EL (cell line): ENCODE measurements at places on chromosomes 12 and 14.
A peak's percentile ranks its signal among the peaks of the same experiment; 100 is the strongest.

DNA sequence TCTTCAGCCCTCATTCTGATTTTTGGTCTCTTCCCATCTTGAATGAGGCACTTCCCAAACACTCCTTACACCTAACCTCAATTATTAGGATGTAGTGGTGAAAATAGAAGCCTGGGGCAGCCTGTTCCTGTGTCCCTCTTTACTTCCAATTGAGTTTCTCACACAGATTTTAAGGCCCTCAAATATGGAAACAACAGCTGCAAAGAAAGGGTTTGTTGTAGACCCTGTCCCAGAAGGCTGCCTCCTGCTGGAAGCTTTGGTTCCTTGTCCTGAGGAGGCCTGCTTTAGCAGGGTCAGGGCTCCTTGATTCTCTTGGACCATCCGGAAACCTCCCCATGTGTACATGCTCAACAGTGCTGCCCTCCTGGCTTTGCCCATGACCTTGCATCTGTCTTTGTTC is 101.3 kb downstream of the TGFB3 start:
- no peak for DNase-seq

DNA sequence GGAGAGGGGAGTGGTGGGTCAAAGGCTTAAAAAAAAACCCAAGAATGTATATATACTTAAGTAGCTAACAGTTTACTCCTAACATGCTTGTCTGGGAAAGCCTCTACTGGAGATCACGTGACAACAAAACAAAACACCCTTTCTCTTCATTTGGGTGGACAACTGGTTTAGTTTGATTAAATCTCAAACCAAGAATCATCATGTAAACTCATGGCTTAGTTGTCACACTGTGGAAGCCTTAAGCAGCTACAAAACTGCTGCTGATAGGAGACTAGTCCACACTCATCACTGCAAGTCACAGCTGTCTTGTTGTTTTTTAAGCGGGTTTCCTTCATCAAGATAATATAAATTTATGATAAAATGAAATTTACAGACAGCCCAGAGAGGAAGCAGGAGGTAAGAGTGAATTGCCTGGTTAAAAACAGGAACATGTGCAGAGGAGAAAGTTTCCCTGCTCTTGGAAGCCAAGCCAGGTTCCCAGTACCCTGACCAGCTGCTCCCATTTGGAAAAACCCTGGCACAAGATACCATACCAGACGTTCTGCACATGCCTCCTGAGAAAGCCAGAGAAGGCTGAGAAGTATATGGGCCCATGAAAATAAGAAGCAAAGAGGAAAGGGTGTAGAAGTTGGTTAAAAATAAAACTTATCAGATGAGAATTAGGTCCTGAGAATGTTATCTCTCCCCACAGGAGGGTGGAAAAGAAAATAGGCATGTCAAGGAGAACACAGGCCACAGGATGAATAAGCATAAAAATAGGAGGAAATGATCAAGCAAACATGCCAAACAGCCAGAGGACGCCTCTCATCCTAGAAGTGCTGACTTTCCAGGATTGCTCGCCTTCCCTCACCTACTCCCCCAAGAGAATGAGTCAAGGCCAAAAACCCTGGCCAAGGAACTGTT is 34.0 kb downstream of the EGLN3 start:
- peak; percentile 4 for DNase-seq

- no peak for DNase-seq
Measured at GRCh38 chr12:123149501-123150274, 1.2 kb downstream of the PITPNM2 start.

- peak; percentile 60 for DNase-seq
Measured at GRCh38 chr12:58452546-58452945, 467.8 kb downstream of the LRIG3 start.

GRCh38 chr12:40254455-40255085 is 29.8 kb downstream of the LRRK2 start:
- no peak for DNase-seq

GRCh38 chr14:56760164-56760914 is 49.9 kb downstream of the OTX2 start:
- DNase-seq, result no peak

DNA sequence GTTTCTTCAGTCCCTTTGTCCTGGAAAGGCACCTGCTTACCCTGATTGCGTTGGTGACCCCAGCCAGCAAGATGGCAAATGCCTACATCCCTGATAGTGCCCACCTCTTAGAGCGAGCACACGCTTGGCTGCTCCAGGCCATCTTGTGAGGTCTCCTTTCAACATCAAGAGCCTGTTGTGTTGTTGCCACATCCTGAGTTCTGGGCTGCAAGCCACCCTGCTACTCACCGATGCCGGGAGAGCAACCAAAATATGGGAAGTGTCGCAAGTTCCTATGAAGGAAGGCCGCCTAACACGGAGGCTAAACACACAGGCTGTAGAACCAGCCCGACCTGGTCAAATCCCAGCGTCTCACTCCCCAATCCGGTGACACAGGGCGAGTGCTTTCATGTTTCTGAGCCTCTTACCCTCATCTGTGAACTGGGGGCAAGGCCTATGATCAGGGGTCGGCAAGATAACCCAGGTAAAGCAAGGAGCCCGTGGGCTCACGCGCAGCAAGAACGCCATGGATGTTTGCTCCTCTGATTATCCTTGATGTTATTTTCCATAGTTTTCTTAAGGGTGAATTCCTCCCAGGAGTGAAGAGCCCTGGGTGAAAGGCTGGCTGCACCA is 98.4 kb downstream of the LGMN start:
- no peak for DNase-seq

- no peak for DNase-seq
Measured at GRCh38 chr12:129863938-129864337, 39.9 kb downstream of the TMEM132D start.

DNA sequence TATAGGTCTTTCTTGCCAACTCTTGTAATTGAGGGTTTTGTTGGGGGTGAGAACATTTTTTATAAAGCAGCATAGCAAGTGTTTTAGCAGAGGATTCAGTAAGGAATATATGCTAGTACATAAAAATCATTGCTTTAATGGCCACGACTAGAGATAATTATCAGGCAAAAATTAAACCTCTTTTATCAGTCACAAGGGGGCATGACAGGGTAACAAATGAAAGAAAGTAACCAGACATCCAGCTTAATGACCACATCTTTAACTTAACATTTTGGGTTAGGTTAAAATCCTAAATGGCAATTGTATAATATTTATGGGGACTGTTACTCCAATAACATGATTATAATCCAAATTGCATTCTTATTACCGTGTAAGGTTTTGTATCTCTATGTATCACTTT is 119.6 kb downstream of the LRRIQ1 start:
- DNase-seq, result peak; percentile 1

DNA sequence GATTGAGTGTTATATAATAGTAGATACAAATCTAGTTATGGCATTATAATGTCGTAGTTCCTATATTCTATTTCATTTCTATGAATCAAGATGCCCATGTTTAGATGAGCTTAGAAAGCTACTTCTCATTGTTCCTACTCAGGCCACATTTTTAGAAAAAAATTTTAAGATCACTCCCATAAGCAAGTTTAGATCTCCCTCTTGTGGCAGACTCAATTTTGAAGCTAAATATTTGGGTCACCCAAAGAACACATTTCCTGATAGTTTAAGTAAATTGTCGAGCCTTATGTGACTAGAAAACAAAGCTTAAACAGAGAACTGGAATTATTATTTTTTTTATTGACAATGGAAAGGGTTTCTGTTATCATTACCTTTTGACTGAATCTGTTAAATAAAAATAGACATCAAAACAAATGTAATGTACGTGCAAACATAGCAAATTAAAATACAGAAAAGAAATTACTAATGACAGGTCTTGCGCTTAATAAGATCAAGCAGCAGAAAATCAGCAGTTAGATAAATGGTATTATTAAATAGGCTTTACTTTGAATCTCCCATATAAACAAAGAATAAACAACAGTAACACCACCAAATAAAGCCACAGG is 180.2 kb downstream of the ACSS3 start:
- peak; percentile 52 for DNase-seq

DNA sequence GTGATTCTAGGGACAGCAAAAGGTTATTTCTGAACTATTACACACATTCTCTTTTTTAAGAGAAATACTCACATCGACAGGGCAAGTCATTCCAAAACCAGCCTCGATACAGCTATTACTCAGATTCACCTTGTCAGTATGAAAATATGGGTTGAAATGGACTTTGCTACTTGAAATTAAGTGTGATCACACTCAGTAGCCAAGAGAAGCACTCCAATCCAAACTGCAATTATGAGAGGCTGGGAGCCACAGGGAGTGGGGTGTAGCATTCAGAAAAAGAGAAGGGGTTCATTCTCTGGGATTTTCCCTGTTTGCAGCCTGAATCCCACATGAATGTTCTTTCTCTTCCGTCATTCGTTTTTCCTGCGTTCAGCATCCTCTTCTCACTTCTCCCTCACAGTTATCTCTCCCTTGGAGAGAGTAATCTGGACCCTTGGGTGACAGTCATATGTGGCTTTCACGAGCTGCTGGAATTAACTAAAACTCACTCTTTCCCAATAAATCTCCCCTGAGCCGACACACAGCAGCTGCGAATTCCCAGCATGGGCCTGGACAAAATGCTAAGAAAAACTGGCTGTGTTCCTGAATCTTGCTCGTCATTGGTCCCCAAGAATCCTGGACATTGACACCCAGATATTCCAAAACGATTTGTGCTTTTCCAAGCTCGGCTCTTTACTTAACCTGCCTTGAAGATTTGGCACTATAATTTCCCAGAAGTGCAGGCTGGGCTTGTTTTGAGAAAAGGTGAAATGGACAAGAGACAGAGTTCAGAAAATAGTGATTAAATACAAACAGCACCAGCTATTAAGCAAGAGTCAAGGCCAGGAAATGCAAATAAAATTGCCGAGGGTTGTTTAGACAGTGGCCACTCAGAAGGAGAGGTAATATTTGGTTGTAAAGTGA is 199.5 kb upstream of the PLEKHG7 start:
- DNase-seq, result no peak

DNA sequence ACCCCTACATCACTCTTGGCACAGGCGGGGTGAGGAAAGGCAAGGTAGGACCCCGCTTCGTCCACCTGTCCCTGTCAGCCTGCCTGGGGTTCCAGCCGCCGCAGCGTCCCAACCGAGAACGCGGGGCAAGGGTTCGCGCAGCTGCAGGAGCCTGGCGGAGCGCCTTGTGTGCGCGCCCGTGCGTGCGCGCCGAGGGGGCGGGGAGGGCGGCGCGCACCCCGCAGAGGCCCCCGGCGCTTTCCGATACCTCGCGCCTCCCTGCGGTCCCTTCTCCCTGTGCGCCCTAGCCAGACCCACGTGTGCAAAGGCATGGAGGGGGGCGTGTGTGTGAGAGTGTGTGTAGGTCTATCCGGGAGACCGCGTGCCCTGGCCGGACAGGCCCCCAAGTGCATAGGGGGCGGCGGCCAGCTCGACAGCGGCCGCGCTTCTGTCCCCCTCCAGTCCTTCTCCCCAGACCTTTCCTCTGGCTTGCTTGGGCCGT is 122.4 kb downstream of the TSPAN9 start:
- peak; percentile 38 for DNase-seq

GRCh38 chr12:43786899-43787693 is 19.0 kb downstream of the TWF1 start:
- DNase-seq, result no peak

DNA sequence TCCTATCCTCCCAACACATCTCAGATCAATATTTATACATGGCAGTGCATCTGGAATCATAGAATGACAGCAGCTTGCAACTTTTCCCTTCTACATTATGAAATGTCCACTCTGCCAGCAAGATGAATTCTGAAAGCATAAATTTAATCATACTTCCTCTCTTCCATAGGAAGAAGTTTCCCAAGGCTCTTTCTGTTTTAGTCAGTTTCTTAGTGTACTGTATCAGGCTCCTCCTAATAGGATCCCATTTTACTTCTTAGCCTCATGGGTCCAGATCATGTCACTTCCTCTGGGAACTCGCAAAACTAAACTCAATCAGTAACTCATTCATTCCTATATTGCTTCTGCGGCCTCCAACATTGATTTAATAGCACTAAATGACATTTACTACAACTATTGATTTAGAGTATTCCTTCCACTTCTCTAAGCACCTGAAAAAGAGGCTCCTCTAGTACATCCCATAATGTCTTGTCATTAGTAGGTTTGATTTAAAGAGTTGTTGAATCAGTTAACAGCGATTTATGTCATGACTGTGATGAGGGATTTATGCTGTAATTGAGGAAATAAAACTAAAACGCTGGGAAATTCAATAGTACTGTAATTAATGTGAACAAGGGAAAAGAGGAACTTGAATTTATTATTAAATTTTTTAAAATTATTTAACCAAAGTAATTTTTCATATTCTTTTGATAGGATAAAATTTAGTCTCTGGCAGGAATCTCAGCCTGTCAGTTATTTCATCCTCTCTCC is 4.0 kb downstream of the CLEC1A start:
- DNase-seq, result no peak

GRCh38 chr14:74401504-74402241 is 24.3 kb downstream of the SYNDIG1L start:
- DNase-seq, result peak; percentile 19

DNA sequence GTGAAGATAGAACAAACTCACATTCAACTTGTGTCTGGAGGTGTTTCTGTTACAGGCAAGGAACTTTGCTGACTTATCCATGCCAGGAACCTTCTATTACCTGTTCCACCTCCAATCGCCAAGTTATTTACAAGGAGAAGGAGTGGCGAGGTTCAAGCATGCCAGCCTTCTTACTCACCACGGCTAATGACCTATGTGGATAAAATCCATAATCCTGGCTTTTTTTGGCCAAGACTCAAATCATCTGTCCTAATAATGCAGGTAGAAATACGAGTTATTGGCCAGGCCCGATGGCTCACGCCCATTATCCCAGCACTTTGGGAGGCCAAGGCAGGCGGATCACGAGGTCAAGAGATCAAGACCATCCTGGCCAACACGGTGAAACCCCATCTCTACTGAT is 241.6 kb downstream of the TMEM132D start:
- DNase-seq, result no peak

- DNase-seq, result no peak
Measured at GRCh38 chr12:110699591-110700445, 10.9 kb upstream of the HVCN1 start.

DNA sequence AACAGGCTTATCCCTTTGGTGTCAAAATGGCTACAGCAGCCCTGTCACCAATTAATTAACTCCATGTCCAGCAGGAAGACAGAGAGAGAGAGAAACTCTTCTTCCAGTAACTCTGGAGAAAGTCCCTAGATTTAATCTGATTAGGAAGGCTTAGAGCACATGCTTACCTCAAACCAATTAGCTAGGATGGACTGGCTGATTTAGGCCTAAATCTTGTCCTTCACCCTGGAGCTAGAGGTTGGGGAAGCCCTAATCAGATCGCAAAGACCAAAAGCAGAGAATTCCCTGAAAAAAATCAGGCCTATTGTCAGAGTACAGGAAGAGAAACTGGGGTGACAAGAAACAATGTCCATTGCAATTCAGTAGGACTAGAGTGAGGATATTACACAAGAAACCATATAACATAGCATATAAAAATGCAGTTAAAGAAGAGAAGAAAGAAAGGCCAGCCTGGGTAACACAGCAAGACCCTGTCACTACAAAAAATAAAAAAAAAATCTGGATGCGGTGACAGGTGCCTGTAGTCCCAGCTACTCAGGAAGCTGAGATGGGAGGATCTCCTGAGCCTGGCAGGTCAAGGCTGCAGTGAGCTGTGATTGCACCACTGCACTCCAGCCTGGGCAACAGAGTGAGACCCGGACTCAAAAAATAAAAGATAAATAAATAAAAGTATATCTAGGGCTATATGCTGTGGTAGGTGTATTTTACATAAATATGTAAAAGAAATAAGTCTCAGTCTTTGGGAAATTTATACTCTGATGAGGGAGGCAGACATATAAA is 34.9 kb upstream of the TUBA1A start:
- no peak for DNase-seq
